ENCODE measurements at places on chromosomes 6 and 20. TPM values are rescaled to one million over a fixed set of nuclear protein-coding genes. Genes with fewer than 3 reads are reported as not detected.

DNA sequence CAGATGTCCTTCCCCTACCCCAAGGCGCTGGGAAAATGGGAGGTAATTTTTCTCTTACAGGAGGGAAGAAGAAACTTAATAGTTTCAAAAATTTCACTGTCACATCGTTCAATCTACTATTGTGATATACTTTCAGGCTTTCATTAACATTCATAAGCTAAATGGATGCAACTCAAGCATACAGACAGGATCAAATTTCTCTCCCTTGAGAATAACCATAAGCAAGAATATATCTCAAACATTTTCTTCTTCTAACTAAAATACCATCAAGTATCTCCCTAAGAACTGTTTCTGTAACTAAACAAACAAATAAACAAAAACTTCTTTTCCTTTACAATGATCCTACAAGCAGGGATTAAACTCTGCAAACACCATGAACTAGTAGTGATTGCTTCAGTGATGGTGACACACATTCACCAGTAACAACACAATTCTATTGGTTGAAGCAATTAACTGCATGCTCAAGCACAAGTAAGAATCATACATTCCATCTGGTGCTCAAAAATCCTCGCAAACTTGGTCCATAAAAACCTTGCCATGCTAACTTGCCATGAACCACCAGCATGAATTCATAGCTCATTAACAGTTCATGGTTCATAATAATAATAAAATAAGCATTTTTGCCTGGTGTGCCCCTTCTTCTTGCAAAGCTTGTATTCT, 183.8 kb downstream of the PTPRK start:
- no peaks in the 10 kb centered on the region for H3K27me3 ChIP-seq
- no peak for DNase-seq
- peaks cover 16% of the 10 kb centered on the region for H3K4me1 ChIP-seq
- H3K36me3 ChIP-seq: no peaks in the 10 kb centered on the region
- no peak overlapping the region for H3K4me3 ChIP-seq
- H3K27ac ChIP-seq: no peak overlapping the region

- H3K36me3 ChIP-seq: no peaks in the 10 kb centered on the region
- no peaks in the 10 kb centered on the region for H3K27me3 ChIP-seq
- DNase-seq: no peak
- H3K4me1 ChIP-seq: peaks cover 52% of the 10 kb centered on the region
- H3K4me3 ChIP-seq: no peak overlapping the region
- no peak overlapping the region for H3K27ac ChIP-seq
Measured at GRCh38 chr6:16729183-16729691, 32.0 kb downstream of the ATXN1 start.

GRCh38 chr6:16697437-16698161, 63.7 kb downstream of the ATXN1 start:
- H3K27me3 ChIP-seq: no peaks in the 10 kb centered on the region
- peaks cover 42% of the 10 kb centered on the region for H3K4me1 ChIP-seq
- H3K36me3 ChIP-seq: no peaks in the 10 kb centered on the region
- H3K27ac ChIP-seq: no peak overlapping the region
- no peak for DNase-seq
- H3K4me3 ChIP-seq: no peak overlapping the region

DNA sequence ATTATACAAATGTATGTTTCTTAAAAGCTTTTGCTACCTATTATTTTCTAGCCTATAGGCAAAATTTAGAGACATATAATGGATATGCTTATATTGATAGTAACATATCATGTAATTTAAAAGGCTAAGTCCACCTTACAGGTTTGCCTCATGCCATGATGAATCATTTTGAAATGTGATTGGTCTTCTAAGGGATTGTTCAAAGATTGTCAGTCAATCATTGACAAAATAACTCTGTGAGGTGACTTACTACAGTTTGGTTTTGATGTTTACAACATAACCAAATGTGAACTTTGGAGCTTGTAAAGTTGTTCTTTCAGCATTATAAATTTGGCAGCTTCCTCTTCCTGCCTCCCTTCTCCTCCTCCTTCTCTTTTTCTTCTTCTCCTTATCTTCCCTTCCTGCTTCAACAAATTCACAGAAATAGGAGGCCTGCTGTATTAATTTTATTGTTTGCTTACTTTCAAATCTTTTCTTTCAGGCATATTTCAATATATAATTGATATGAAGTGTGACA, 39.7 kb upstream of the ZFP64 start:
- peaks cover 2% of the 10 kb centered on the region for H3K27me3 ChIP-seq
- H3K4me1 ChIP-seq: no peaks in the 10 kb centered on the region
- no peak for DNase-seq
- no peak overlapping the region for H3K27ac ChIP-seq
- H3K4me3 ChIP-seq: no peak overlapping the region
- no peaks in the 10 kb centered on the region for H3K36me3 ChIP-seq

GRCh38 chr6:161136655-161137054, 137.2 kb downstream of the AGPAT4 start:
- H3K36me3 ChIP-seq: no peaks in the 10 kb centered on the region
- H3K4me1 ChIP-seq: no peaks in the 10 kb centered on the region
- H3K27ac ChIP-seq: no peak overlapping the region
- H3K27me3 ChIP-seq: no peaks in the 10 kb centered on the region
- no peak for DNase-seq
- H3K4me3 ChIP-seq: no peak overlapping the region

GRCh38 chr6:10585209-10585845, 64.2 kb downstream of the GCNT2 start:
- no peak overlapping the region for H3K4me3 ChIP-seq
- H3K36me3 ChIP-seq: no peaks in the 10 kb centered on the region
- DNase-seq: no peak
- H3K4me1 ChIP-seq: no peaks in the 10 kb centered on the region
- no peak overlapping the region for H3K27ac ChIP-seq
- H3K27me3 ChIP-seq: no peaks in the 10 kb centered on the region

DNA sequence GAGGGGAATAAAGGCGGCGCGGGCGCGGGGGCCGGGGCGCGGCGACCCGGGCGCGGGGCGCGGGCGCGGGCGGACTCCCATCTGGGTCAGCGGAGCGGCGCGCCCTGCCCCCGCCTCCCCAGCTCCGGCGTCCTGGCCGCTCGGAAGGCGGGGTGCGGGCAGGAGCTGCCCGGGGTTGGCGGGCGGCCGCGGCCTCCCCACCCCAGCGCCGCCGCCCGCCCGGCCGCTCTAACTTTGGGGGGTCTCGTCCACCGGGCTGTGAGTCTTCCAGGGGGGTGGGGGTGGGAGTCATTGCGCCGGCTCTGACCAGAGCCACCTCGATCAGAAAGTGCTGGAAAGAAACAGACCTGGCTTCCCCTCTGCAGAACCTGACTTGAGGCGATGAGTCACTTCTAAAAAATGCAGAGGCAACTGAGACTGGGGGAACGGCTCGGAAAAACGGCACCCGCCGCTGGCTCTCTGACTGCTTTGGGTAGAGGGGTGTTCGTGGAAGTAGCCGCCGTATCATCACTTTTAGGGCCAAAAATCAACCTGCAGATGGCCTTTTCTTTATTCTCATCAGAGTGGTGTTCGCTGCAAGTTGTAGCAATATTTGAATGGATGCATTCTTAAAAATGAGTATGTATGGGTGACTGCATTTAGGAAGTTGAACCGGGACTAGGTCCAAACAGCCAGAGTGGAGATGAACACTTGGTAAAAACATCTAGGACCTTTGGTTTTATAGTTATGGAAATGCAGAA, 667 bp downstream of the CAP2 start:
- H3K4me3 ChIP-seq: peak overlapping the region; percentile 78
- H3K4me1 ChIP-seq: peaks cover 30% of the 10 kb centered on the region
- H3K27me3 ChIP-seq: no peaks in the 10 kb centered on the region
- H3K36me3 ChIP-seq: peaks cover 7% of the 10 kb centered on the region
- H3K27ac ChIP-seq: peak overlapping the region; percentile 97

GRCh38 chr6:21109391-21110178, 484.0 kb upstream of the SOX4 start:
- H3K4me1 ChIP-seq: no peaks in the 10 kb centered on the region
- no peak for DNase-seq
- H3K36me3 ChIP-seq: no peaks in the 10 kb centered on the region
- H3K27ac ChIP-seq: no peak overlapping the region

DNA sequence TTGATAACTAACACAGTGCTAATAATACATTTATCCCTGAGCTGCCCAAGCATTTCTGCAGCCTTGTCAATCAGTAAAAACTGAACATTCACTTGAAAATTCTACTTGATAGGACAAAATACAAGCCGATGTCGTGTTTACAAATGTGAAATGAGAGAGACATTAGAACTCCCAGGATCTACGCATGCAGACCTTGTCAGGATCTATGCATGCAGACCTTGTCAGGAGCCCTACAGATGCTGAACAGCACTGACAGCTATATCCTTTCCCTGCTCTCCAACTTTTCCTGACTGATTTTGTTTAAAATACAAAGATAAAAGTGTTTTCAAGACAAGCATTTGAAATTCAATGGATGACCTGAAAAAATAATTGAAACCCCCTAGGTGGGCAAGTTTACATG, 28.9 kb downstream of the INSM1 start:
- no peaks in the 10 kb centered on the region for H3K4me1 ChIP-seq
- no peaks in the 10 kb centered on the region for H3K27me3 ChIP-seq
- H3K36me3 ChIP-seq: peaks cover 66% of the 10 kb centered on the region
- no peak for DNase-seq
- no peak overlapping the region for H3K4me3 ChIP-seq
- no peak overlapping the region for H3K27ac ChIP-seq

DNA sequence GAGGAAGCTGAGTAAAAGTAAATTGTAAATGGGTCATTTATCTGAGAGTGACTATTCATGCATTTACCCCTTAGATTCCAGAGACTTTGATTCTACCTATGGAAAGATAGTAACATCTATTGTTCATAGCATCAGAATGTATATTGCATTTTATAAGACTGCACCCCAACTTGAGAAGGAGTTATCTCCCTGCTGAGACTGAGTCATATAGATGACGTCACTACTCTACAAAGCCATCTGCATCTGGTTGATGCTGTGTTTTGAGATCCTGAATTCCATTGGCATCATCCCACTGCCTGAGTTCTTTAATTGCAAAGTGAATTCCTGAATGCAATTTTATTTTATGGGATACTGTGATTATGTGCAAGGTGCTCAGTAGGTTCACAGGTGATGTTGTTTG, 444.0 kb upstream of the SLC35B3 start:
- H3K36me3 ChIP-seq: no peaks in the 10 kb centered on the region
- DNase-seq: no peak
- H3K4me1 ChIP-seq: no peaks in the 10 kb centered on the region
- H3K4me3 ChIP-seq: no peak overlapping the region

DNA sequence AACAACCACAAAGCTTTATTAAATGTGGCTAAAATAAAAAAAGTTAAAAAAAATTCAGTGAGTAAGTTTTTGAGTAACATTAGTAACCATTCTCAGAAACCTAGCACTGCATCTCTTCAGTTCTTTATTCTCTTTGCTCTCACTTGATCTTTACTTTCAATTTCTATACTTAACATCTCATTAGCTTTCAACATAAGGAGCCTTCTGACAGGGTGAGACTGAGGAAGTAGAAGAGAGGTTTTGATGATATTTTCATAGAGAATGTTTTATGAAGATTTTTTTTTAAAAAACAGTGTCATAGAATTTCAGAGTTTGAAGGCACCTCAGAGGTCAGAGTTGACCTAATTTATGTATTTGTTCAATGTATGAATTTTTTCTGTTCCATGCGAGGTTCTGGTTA, 60.8 kb downstream of the FAM83B start:
- H3K27me3 ChIP-seq: no peaks in the 10 kb centered on the region
- no peaks in the 10 kb centered on the region for H3K36me3 ChIP-seq
- no peak overlapping the region for H3K4me3 ChIP-seq
- DNase-seq: no peak
- no peak overlapping the region for H3K27ac ChIP-seq
- no peaks in the 10 kb centered on the region for H3K4me1 ChIP-seq

- H3K36me3 ChIP-seq: no peaks in the 10 kb centered on the region
- no peaks in the 10 kb centered on the region for H3K4me1 ChIP-seq
- DNase-seq: no peak
Measured at GRCh38 chr20:32539817-32540675, 45.1 kb downstream of the NOL4L start.

Gene SH3BGRL2
- 5.5 TPM for polyA plus RNA-seq

Gene ESR1
- polyA plus RNA-seq: 0.92 TPM

Gene COL21A1
- 1.1 TPM for polyA plus RNA-seq

Gene EYA2
- polyA plus RNA-seq: 1.1 TPM

Data from psoas muscle (tissue), 8 donors.